T-helper 1 cell (primary cell): ENCODE measurements at places on chromosomes 5 and 9.

DNA sequence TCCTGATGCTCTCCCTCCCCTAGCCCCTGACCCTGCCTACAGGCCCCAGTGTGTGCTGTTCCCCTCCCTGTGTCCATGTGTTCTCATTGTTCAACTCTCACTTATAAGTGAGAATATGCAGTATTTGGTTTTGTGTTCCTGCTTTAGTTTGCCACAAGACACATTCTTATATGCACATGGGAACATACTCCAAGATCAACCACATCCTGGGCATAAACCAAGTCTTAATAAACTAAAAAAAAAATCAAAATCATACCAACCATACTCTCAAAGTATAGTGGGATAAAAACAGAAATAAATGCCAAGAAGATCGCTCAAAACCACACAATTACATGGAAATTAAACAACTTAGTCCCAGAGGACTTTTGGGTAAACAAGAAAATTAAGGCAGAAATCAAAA, 11.2 kb upstream of the ZCCHC9 start:
- DNase-seq: no peak

DNA sequence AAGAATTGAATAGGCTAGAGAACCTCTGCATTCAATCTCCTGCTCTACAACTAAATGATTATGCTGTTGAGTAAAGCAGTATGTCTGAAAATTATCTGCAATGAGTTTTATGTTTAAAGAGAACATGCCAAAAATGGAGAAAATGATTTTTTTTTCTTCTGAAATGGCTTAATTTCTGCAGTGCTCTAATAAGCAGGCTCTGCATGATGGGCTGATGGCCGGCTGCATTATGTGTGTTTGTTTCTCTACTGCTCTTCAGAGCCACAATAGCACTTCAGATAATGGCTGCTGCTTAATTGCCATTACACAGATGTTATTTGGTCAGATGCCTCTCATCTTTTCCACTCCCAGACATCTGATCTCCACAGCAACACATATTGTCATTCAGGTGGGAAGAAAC, 286.4 kb upstream of the DMAC1 start:
- DNase-seq: no peak

DNA sequence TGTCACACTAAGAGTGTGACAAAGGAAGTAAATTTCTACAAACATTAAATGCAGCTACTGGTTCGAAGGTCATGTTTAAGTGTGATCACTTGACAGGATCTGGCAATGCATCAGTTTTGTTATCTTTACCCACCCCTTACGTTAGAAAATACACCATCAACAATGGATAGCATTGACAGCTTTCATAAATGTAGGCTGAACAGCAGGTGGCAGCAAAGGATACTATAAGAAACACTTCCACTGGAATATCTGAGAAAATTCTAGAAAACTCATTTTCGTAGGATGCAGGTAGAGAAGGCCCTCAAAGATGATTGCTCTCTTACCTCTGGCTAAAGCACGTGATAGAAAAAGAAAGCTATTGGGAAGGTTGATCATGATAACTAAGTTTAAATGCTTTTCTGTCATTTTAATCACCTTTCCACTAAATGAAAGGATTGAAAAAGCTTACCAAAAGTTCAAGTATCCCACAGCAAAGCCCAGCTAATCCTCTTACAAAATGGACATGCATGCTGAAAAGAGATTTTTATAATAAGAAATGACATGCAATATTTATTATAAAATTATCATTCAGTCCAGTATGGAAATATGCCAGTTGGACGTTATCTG, 292.5 kb downstream of the PARP8 start:
- no peak for DNase-seq

DNA sequence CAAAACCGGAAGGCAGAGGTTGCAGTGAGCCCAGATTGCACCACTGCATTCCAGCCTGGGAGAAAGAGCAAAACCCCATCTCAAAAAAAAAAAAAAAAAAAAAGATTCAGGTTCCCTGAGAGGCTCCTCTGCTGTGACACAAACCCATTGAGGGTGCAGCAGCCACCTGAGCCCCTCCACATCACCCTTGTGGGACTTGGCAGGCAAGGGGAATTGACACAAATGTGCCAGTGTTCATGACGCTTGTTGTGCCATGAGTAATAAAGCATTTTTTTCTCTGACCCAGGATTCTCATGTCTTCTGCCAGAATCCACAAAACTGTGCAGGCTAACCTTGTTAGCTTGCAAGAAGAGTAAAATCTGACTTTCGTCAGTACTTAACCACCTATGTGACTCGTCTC, 149.6 kb downstream of the TTC39B start:
- DNase-seq: no peak

DNA sequence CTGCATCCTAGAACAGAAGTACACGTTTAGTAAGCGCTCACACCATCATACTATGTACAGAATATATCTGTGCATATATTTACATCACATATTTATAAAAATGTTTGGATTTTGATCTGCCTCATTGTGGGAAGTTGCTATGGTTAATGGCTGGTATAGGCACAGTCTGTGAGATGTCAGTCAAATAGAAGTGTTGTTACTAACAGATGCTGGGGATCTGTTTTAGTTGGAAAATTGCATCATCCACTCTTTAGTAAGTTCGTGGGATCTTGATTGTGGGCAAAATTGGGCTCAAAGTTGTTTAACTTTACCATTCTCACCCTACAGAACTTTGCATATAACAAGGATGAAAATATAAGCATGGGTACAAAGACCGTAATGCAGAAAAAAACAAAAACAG, 76.4 kb upstream of the DPYSL3 start:
- DNase-seq: no peak
